ENCODE measurements at places on chromosomes 6 and 20.

GRCh38 chr20:61296629-61297019 is 44.6 kb downstream of the CDH4 start:
- no peak for DNase-seq

DNA sequence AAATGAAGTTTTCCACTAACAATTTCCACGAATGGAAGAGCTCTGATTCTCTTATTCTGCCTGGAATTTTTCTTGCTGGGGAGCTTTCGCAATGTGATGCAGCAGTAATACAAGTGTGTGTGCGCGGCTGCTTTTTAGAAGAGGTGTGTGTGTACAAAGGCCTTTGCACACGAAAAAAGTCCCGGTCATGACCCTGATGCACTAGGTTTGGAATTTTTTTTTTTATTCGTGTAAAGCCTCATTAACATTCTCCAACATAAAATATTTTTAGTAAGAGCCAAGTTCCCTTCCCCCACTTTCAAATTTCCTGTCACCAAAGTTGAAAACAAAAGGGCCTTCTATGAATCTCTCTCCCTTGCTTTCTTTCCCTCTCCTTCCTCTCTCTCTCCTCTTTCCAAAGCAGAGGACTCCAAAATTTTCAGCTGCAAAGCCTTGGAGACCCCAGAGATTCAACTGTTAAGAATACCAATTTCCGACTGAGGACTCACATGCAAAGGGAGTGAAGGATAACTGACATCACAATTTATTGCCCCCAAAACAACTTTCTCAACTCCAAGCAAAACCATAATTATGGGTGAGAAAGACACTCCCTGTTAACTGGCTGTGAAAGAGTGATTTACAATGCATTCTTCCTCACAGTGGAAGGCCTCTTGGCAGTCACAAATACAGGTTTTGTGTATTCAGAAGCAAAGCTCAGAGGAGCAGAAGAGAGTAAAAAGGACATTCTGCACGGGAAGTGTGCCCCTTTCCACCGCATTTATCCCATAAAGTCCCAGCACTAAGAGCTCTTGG is 421.2 kb upstream of the JARID2 start:
- DNase-seq = no peak

DNA sequence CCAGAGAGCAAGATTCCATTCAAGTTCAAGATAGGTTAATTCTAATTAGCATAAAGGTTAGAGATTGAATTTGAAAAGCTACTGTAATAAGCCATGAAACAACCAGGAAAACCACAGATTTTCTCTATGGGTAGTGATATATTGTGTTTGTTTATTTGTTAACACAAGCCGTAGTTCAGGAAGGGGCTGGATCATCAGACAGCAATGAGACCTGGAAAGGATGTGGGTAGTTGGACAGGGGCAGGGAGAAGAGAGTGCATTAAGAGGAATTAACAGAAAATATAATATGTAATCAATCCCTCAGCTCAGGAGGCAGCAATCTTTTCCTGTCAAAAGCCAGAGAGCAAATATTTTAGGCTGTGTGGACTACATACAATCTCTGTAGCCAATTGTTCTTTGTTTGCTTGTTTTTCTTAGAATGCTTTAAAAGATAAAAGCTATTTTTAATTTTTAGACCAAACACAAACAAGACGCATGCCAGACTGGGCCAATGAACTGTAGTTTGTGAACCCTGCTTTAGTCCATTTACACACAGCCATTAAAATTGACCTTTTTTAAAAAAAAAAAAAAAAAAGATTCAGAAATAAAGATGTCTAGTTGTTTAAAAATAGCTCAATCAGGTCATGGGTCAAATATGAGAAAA is 398.7 kb upstream of the MARCKS start:
- no peak for DNase-seq

- no peak for DNase-seq
These were observed 5.1 kb upstream of the ZBP1 start for GRCh38 chr20:57625181-57625958.

GRCh38 chr6:53811082-53811481 is 16.3 kb downstream of the LRRC1 start:
- peak; percentile 75 for DNase-seq

DNA sequence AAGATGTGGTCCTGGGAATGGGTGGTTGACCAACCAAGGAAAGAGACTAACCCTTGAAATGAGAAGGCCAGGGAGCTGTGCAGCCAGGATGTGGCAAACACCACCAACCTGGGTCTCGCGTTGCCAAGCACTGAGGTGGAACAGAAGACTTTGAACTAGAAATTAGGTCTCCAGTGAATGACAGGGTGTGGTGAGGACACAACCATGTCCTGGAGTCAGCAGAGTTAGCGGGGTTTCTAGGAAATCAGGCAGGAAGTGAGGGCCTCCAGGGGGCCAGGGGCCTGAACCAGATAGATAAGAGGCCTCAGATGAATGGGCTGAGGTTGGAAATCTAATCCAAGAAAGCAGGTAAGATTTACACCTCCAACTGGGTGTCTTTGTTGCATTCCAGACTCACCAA is 353.3 kb upstream of the ARID1B start:
- DNase-seq = no peak

GRCh38 chr6:146913842-146914488 is 290.3 kb upstream of the STXBP5 start:
- no peak for DNase-seq

DNA sequence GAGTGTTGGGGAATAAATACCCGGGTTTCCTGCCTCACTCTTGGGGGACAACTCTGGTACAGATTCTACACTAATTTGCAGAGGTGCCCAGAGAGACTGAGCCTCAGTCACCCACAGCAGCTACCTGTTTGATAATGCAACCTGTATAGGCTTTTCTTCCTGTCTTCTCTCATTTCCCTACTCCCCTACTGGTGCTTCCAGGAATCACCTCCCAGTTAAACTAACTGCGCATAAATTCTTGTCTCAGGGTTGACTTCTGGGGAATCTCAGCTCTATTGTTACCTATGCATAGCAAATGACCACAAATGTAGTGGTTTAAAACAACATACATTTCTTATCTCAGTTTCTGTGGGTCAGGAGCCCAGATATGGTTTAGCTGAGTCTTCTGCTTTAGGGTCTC is 11.3 kb downstream of the OCSTAMP start:
- no peak for DNase-seq

GRCh38 chr6:82217018-82217586 is 30.4 kb downstream of the IBTK start:
- no peak for DNase-seq

- no peak for DNase-seq
These were observed 239.9 kb upstream of the RNF217 start for GRCh38 chr6:124722141-124722878.

DNA sequence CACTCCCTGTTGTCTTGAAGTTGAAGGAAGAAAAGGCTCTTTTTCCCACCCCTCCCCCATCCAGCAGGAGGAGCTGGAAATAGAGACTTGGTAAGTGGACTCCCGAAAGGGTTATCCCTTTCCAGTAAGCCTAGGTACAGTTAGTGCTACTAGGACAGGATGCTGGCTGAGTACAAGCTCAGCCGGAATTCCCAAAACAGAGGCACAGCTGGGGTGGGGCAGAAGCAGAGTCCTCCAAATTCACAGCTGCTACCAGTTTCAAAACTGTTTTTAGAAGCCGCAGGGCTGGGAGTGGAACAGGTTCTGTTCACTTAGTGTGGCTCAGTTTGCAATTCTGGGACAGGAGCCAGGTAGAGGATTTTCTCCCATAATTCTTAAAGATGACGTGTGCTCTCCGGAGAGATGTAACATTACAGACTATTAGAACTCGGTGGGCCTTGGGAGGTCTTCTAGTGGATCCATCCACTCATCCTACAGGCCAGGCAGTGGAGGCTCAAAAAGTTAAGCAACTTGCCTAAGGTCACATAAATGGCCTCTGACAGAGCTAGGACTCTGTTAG is 19.0 kb upstream of the UTRN start:
- no peak for DNase-seq

DNA sequence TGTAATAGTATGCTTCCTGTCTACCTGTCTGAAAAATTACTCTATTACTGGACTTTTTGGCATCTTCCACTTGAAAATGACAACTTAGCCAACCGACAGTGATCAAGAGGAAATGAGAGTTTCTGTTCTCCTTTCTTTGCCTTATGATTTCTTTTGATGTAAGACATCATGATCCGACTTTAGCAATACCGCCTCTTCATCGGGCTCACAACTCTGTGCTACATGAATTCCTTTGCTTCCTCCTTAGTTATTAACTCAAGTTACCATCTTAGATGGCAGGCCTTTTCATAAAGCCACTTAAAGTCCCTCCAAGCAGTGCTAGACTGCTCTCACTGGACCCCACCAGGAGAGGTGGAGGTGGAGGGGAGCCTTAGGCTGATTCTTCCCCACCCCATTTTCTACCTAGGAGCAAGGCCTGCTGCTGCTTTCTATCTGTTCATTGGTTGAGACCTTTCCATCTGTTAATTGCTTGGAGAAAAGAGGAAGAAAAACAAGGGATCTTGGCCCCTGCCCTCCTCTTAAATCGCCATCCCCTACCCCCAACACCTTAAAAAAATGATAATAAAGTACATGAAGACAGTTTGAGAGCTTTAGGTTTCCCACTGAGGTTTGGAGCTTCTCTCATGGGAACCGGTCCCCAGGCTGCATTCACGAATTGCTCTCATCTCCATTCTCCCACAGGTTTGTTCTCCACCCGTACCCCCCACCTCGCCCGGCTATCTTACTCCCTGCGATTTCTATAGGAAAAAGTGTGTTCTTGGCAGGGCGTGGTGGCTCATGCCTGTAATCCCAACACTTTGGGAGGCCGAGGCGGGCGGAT is 21.6 kb upstream of the MCM3 start:
- DNase-seq = no peak
